ENCODE measurements at places on chromosomes 7 and 10. TPM values are rescaled to one million over a fixed set of nuclear protein-coding genes. Genes with fewer than 3 reads are reported as not detected.

GRCh38 chr7:114922026-114922651 is at the start of gene MDFIC:
Gene MDFIC (plus strand): TSS chr7:114922094. CDS start chr7:114923034, 940 bp downstream.
- no peak for DNase-seq

GRCh38 chr7:16299853-16300252 is 121.5 kb downstream of the CRPPA start:
- DNase-seq = no peak

GRCh38 chr7:30851651-30852307 is 59.9 kb upstream of the AQP1 start:
- peak; percentile 48 for DNase-seq

DNA sequence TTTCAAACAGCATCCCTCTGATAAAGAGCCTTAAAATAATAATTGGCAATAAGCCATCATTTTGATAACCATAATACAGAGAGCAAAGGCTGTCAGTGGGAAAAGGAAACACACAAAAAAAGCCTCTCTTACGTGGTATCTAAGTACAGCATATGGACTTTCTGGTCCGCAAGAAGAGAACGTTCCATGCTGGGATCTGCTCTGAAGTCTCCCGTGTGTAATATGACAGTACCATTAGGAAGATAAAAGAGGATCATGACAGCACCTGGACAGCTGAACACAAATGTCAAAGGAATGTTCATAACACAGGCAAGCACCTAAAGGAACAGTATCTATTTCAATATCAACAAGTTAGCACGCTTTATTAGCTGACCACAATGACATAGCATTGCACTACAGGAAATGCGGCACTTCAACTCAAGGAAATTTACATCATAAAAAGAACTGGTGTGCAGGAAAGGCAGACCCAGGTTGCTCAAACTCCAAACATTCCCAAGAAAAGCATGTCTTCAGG is 9.9 kb downstream of the DCLRE1A start:
- DNase-seq = no peak

Gene FAM13C
- polyA plus RNA-seq = 27.4 TPM

All from forelimb muscle (tissue), 1 donor.